Stomach (tissue), 19 donors: ENCODE measurements at places on chromosomes 11 and 22. TPM values are rescaled to one million over a fixed set of nuclear protein-coding genes. Genes with fewer than 3 reads are reported as not detected.

GRCh38 chr11:27460158-27460978, 12.2 kb downstream of the LGR4 start:
- peak; percentile 21 for DNase-seq

DNA sequence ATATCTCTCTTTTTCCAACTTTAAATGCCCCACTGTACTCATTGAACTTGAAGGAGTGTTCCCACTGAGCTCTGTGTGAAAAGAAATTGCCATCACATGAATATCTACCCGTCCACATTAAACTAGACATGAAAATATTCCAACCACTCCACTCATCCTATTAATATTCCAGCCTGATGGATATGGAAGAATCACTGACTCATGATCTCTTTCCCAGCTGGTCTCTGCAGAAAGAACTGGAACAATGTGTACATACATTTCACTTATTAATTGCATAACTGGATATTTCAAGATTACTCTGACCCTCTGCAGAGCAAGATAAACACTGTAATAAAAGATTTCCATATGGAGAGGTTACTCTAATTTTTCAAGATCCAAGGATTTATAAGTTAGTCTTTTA, 711.1 kb upstream of the LRRC4C start:
- peak; percentile 9 for DNase-seq

DNA sequence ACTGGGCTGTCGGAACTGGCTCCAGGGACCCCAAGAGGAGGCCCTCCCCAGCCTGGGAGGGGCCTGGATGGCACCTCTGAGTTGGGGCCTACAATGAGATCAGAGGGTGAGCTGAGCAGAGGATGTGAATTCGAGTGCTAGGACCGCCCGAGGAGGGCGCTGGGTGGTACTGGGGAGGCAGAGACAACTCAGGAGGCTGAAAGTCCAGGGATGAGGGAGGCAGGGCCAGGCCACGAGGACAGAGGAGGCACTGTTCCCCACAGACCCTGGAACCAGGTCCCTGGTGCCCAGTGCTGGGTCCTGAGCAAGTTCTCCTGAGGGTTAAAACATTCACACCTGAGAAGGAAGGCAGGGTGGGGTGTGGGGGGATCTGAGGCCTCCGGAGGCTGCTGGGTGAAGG, 218.0 kb downstream of the CTTN start:
- no peak for DNase-seq

The PITPNM1 gene
- 133 TPM for total RNA-seq
